ENCODE measurements at places on chromosomes 4 and X. TPM values are rescaled to one million over a fixed set of nuclear protein-coding genes. Genes with fewer than 3 reads are reported as not detected.

DNA sequence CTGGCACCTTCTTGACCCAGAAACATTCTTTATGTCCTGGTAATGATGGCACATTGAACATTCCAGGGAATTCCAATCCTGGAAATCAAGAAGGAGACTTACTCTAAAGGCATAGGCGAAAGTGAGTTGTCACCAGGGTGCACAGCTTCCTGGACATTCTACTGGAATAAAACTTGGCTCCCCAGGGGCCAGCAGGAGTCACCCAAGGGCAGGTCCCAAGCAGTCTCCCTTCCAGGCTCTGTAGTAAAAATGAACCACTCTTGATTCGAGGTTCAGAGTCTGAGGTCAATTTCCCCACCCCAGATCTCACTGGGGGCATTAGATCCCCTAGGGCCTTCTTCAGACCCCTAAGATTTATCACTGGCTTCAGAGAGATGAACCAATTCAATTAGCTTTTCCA is 338.7 kb upstream of the GATB start:
- H3K4me1 ChIP-seq, result no peaks in the 10 kb centered on the region
- H3K27ac ChIP-seq, result no peak overlapping the region
- H3K27me3 ChIP-seq, result no peaks in the 10 kb centered on the region
- no peak overlapping the region for H3K4me3 ChIP-seq
- DNase-seq, result no peak
- H3K36me3 ChIP-seq, result no peaks in the 10 kb centered on the region

DNA sequence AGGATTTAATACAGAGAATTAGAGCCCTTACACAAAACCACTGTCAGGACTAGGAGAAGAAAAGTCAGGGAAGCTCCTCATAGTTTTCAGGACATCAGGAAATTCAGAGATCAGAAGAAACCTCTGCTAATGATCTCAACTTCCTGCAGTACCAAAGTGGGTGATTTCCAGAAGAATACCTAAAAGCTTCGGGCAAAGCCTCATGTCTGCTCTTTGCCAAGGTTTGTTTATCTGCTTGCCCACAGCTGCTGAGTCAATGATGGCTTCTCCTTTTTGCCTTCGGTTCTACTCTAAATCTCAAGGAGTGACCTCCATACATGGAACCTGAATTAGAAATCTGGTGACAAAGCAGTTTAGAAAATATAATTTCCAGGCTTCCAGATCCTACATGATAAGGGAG is 68.4 kb downstream of the USP38 start:
- H3K27ac ChIP-seq, result no peak overlapping the region
- no peaks in the 10 kb centered on the region for H3K36me3 ChIP-seq
- H3K4me1 ChIP-seq, result no peaks in the 10 kb centered on the region
- H3K4me3 ChIP-seq, result no peak overlapping the region
- DNase-seq, result no peak

- DNase-seq, result no peak
- H3K4me3 ChIP-seq, result no peak overlapping the region
- H3K36me3 ChIP-seq, result no peaks in the 10 kb centered on the region
- H3K4me1 ChIP-seq, result no peaks in the 10 kb centered on the region
Measured at GRCh38 chrX:12865359-12865758, 1.5 kb upstream of the TLR7 start.

- no peak for DNase-seq
- H3K27me3 ChIP-seq, result no peaks in the 10 kb centered on the region
- peaks cover 7% of the 10 kb centered on the region for H3K4me1 ChIP-seq
- no peaks in the 10 kb centered on the region for H3K36me3 ChIP-seq
- peak overlapping the region; percentile 86 for H3K27ac ChIP-seq
Measured at GRCh38 chr4:1290165-1290977, 680 bp downstream of the MAEA start.

DNA sequence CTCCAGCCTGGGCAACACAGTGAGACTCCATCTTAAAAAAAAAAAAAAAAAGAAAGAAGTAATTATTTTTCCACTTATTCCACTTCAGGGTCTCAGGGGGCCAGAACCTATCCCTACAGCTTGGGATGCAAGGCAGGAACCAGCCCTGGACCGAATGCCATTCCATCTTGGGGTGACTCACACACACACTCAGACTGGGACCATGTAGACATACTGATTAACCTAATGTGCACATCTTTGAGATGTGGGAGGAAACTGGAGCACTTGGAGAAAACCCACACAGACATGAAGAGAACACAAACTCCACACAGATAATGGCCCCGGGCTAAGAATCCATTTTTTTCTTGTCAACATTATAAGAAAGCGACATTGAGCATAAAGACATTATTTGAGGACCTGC is 132.5 kb downstream of the PTTG2 start:
- no peak for DNase-seq
- no peak overlapping the region for H3K4me3 ChIP-seq
- H3K27ac ChIP-seq, result peak overlapping the region; percentile 59
- no peaks in the 10 kb centered on the region for H3K36me3 ChIP-seq
- H3K4me1 ChIP-seq, result peaks cover 4% of the 10 kb centered on the region

DNA sequence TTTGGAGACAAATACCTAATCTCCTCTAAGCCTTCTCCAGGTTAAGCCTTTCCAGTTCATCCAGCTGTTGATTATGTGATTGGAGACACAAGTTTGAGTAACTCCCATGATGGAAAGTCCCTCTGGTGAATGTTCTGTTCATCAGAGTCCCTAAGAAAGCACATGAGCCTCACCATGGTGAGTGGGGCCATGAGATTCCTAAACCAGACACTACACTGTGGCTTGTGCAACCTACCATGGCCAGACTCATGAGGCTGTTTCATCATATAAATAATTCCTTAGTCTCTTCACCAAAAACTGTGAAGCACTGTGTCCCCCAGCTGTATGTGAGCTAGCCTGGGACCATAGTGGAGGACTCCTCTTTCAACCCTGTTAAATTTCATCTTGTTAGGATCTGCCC is 14.4 kb downstream of the PKD2 start:
- no peak overlapping the region for H3K27ac ChIP-seq
- H3K4me1 ChIP-seq, result no peaks in the 10 kb centered on the region
- DNase-seq, result no peak
- H3K4me3 ChIP-seq, result no peak overlapping the region
- no peaks in the 10 kb centered on the region for H3K36me3 ChIP-seq

- DNase-seq, result no peak
- H3K36me3 ChIP-seq, result no peaks in the 10 kb centered on the region
Measured at GRCh38 chr4:10611673-10612072, 72.9 kb downstream of the CLNK start.

SPANXN4 gene
- total RNA-seq, result not detected

CLCN5 gene
- 2.0 TPM for total RNA-seq

WAS gene
- total RNA-seq, result 10.5 TPM
